ENCODE measurements at places on chromosomes 5 and 9.

GRCh38 chr9:136095070-136096058, at the start of gene NACC2:
Gene NACC2, minus strand, starts transcription at chr9:136095289. Its CDS starts 44,768 bp downstream, at chr9:136050521.
- no peak for DNase-seq

DNA sequence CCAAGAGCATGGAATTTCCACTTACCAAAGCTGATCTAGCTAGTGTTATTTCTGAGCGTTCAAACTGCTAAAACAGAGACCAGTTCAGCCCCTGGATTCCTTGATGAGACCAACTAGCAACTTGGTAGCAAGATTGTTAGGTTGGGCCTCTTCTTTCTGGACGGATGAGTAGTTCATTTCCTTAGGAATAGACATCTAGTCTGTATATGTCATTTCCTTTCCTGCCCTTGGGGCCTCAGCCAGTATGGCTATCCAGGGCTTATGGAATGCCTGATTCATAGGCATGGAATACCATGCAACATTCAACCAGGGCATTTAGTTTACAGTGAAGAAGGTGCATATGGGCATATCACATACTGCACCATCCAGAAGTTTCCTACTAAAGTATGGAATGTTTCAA, 14.5 kb upstream of the LPAR1 start:
- DNase-seq: no peak

DNA sequence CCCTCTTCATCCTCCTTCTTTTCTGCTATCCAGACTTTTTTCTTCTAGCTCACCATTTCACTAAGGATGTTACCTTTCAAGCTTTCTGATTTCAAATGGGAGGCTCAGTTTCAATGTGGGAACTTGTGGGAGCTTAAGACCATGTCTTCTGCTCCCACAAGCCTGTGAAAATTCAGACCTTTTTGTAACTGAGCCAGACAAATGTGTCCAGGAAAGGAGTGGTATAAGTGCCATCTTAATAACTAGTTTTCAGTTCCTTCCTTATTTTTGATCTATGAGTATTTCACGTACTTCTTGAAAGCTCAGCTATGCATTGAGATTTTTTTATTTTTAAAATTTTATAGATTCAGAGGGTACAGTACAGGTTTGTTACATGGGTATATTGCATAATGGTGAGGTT, 4.6 kb upstream of the ERCC6L2 start:
- no peak for DNase-seq

DNA sequence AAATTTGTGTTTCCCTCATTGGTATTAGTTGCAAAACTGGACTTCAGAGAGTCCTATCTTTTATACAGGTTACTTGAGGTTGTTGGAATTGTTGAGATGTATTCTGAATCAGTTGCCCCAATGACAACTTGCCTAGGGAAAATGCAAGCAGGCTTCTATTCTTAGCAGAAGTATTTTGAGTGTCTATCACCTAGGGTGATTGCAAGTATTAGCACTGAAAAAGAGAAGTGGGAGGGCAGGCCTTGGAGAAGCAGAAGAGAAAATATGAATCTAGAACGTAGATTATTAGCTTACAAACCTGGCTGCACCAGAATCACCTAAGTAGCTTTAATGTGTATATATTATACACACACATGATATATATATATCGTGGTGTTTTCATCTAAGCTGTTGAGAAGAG, 43.2 kb downstream of the ADAMTS12 start:
- no peak for DNase-seq

All from activated naive CD4-positive, alpha-beta T cell treated with anti-CD3 and anti-CD28 coated beads, Interleukin-2, amount 50 U/mL, for 16 hours (primary cell).